ENCODE measurements at places on chromosomes 7 and 10. TPM values are rescaled to one million over a fixed set of nuclear protein-coding genes. Genes with fewer than 3 reads are reported as not detected.

MET gene
- 24.3 TPM for total RNA-seq

TSPAN15 gene
- 5.9 TPM for total RNA-seq

GRCh38 chr7:51351661-51352060 is 35.1 kb upstream of the COBL start:
- DNase-seq, result peak; percentile 18

GRCh38 chr7:91827169-91827568 is 53.3 kb downstream of the MTERF1 start:
- DNase-seq, result no peak

DNA sequence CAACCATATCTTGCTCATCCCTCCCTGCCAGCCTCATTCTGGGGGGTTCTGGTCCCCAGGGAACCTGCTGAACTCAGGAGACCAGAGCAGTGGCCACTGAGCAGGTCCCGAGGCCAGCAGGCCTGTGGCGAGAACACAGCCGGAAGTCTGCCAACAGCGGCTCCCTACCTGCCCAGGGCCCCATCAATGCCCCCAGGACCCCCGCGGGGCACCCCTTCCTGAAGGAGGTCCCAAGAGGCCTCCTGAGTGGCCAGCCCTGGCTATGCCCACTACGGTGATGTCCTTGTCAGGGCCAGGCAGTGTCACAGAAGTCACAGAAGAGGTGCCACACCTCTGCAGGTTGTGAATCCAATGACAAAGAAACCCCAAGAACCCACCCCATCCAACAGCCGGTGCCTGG is 58.9 kb downstream of the CAMK2B start:
- no peak for DNase-seq

DNA sequence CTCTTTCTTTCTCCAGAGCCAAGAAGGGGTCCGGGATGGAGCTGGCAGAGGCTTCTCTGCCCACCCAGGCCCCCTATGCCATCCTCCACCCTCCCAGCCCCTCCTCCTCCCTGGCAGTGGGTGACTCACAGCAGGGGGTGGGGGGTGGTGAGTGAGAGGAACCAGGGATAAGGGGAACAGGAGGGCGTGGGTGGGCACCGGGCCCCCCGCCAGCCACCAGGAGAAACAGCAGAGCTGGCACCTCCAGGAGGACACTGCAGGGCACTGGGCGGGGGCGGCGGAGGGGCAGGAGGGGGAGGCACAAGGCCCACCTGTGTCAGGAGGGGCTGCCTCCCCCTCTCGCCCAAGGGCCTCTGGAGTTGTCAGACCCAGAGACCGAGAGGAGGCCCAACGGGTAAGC is 56.0 kb downstream of the CAMK2B start:
- no peak for DNase-seq

- no peak for DNase-seq
These were observed 3.1 kb downstream of the HERPUD2 start for GRCh38 chr7:35691827-35692307.

Data from lower leg skin (tissue), 4 donors.